T-helper 22 cell (primary cell): ENCODE measurements at places on chromosomes 16 and 17.

DNA sequence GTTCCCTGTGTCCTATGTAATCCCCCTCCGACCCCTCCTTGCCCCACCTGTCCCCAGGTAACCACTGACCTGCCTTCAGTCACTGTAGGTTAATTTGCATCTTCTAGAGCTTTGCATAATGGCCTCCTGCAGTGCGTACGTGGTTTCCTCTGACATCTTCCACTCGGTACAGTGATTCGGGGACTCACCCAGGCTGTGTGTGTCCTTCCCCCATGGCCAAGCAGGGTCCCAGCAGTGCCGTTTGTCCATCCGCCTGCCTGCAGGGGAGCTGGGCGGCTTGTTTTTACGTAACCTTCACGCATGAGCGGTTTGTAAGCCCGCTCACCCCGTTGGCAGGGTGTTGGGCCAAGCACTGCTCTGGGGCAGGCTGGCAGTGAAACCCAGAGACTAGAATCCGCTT is 7.9 kb downstream of the MAPK8IP3 start:
- no peak for DNase-seq

DNA sequence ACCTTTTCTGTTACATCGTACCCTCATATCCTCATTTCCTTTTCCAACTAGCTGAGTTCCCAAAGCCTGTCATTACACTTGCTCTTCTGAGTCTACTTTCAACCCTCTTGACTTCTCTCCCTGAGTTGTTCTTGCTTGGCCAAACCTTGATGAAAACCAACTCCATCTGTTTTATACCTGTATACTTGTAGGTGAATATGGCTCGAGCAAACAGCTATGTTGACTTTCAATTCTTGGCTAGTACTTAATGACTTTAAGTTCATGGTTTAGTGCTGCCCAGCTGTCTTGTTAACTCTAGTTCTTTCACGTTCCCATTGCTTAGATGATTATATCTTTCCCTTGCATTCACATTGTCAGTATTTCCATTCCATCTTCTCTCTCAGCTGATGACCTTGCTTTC is 14.8 kb downstream of the TANC2 start:
- no peak for DNase-seq

GRCh38 chr16:70689035-70689969 is 3.4 kb upstream of the MTSS2 start:
- no peak for DNase-seq

- no peak for DNase-seq
Measured at GRCh38 chr16:8621222-8621571, 301 bp upstream of the METTL22 start.

DNA sequence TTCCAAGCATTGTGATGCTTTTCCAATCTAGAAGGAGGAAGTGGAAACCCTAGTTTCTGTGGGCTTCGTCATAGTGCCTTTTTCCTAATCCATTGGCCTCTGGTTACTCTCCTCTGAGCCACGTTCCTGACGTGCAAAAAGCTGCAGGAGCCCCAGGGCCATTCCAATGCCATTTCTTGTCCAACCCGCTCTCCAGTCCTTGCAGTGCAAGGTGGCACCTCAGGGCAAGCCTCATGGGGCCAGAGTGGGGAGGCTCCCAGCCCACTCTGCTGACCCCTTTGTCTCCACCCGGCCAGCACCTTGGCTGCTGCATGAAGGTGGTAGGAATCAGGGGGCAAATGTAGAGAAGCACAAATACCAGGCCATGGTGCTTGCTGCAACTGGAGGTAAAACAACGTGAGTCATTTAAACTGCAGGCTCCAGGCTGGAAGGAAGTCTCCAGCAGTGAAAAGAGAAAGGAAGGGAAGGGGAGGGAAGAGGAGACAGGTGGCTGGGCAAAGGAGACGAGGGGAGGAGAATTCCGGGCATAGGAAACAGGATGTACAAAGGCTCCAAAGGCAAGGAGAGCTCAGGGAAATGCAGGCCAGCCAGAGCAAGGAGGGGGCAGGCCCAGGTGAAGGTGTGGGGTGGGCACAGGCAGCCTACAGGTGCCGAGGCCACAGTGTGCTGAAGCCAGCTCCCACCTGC is 168.2 kb upstream of the TNRC6C start:
- DNase-seq, result no peak

- no peak for DNase-seq
Measured at GRCh38 chr16:28175715-28176114, 36.0 kb downstream of the XPO6 start.

DNA sequence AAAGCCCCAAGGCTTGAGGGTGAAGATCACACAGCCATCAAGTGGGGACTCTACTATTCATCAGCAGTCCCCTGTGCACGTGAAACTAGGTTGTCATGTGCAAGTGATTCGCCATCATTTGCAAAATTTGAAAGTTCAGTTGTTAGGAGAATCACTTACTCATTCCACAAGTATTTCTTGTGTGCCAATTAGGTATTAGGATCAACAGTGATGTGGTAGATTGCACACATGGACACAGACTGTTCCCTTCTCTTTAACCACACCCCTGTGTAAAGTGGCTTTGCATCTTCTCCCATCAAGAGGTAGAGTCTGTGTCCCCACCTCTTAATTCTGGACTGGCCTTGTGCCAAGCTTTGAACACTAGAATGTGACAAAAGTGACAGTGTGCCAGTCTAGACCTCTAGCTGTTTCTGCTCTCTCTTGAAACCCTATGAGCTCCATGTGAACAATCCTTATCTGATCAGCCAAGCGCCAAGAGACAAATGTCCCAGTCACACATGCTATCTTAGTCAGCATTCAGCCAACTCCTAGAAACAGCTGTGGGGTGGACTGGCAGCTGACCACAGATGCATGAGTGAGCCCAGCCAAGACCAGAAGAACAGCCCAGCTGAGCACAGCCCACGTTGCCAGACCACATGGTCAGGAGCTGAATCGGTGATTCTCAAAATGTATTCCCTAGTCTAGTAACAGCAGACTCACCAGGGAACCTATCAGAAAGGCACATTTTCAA is 31.5 kb upstream of the SHISA9 start:
- DNase-seq, result no peak

DNA sequence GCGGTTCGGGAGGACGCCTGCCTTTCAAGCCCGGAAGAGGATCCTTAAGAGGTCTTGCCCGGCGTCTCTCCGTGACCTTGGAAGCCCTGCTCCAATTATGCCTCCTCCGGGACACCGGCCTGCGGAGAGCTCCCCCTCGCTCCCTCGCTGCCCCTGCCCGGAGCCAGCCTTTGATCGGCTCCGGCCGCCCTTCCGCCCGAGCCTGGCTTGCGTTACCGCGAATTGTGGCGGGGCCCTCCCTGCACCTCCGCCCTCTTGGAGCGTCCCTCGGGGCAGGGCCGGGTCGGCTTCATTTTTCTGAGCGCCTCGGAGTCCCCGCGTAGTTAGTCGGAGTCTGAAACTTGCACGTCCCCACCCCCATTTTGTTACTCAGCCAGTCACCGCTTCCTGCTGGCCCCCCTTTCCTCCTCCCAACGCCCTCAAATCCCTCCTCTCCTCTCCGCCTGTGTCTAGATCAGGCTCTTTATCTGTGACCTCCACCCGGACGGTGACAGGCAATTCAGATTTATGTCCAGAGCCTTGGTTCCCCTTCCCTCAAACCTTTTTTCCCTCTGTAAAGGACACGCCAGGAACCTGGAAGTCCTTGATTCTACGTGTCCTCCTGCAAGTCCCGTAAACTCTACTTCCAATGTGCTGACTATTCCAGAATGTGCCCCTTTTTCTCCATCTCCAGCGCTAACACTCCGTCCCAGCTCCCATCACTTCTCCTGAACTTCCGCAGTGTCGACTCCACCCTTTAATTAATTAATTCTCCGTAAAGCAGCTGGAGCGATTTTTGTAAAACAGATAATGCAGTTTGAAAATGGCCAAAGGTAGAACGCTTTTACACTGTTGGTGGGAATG is 569 bp upstream of the RABEP2 start:
- DNase-seq, result peak; percentile 69

DNA sequence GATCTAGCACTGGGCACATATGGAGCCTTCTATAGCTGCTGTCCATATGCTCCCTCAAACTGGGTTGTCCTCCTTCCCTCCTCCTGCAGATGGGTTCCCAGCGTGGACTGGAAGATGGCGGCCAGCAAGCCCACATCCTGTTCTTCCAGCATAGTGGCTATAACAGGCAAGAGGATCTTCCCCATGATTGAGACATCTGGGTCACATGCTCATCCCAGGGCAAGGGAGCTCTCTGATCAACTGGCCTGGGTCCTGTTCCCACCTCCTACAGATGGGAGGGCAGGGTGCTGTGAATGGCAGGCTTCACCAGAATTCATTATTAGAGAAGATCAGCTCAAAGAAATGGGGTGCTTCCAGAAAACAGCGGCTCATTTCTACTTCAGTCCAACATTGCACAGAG is 210.2 kb downstream of the PARN start:
- DNase-seq, result no peak

GRCh38 chr16:55576384-55576783 is 9.9 kb downstream of the CAPNS2 start:
- DNase-seq, result no peak

DNA sequence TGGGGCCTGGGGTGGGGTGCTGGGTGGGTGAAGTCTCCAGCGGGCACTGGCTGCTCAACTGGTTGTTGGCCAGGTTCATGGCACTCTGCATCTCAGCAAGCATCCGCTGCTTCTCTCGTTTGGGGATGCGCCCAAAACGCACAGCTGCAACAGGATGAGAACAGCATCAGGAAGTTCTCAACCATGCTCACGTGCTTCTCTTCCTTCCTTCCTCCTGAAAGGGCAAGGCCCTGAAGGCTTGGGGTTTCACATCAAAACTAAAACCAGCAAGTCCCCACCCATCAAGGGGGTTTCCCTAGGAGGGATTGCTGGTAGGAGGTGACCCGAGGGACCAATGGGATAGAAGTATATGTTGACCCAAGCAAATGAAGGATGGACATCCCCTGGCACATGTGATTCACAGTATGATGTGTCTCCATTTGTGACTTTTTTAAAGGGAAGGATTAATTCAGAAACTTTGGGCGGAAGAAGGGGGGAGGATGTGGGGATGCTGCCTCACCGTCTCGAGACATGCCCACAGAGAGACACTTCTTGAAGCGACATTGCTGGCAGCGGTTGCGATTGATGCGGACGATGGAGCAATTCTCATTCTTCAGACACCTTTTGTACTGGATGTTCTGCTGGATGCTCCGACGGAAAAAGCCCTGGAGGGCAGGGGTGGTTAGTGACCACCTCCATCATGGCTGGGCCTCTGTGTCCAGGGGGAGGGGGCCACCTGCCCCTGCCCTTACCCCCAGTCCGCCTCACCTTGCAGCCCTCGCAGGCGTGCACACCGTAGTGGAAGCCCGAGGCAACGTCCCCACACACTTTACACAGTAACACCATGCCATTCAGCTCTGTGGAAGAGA is 4.2 kb downstream of the NR1D1 start:
- peak; percentile 92 for DNase-seq

DNA sequence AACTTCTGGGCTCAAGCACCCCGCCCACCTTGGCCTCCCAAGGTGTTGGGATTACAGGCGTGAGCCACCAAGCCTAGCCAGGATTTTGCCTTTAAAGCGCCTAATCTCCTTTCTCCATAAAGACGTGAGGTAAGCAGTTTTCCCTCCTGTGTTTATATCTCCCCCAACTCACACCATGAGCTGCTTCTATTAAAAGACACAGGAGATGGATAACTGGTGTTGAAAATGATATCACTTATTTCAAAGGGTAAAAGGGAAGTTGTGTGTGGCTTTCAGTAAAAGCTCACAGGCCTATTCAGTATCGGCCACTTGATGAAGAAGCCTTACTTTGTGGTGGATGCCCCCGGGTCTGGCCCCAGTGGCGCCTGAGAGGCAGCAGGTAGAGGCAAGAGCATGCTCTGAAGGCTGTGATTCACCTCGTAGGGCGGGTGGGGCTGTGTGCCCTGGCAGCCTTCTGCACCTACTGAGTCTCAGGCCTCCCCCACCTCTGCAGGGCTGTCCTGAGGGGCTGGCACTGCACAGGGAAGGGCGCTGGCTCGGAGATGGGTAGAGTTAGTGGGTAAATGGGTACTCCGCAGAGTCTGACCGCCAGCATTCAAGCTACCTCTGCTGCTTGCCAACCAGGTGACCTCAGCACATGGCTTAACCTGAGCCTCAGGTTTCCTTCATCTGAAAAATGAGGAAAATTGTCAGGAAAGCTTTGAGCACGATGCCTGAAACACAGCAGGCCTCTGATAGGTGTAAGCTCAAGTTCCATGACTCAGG is 146.8 kb downstream of the CLEC16A start:
- no peak for DNase-seq

- DNase-seq, result no peak
Measured at GRCh38 chr17:48597528-48597777, 3.9 kb upstream of the HOXB5 start.

DNA sequence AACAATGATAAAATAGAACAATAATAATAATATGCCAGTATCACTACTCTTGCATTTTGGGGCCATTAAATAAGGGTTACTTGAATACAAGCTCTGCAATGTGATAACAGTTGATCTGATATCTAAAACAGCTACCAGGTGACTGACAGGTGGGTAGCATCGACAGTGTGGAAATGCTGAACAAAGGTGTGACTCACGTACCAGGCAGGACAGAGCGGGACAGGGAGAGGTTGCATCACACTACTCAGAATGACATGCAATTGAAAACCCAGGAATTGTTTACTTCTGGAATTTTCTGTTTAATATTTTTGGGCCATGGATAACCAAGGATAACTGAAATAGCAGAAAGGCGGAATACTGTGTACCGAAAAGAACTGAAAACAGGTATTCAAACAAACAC is 15.8 kb upstream of the ZNF19 start:
- DNase-seq, result no peak

GRCh38 chr16:84485255-84486010 is 19.0 kb downstream of the MEAK7 start:
- no peak for DNase-seq

DNA sequence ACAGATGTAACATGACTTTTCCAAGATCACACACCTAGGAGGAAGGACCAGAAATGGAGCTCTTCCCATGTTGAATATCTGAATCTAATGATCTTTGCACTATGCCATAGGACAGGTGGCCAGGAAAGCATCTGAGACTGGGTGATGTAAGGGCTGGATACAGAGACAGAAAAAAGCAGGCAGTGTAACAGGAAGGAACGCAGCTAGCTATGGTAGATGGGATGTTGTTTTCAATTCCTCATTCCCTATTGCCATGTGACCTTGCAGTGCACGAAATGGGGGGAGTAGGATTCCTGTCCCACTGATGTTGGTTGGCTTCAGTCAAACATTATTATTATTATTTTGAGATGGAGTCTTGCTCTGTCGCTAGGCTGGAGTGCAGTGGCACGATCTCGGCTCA is 3.7 kb upstream of the NPIPB15 start:
- no peak for DNase-seq

- DNase-seq, result peak; percentile 94
Measured at GRCh38 chr16:30658731-30659506, 688 bp downstream of the FBRS start.

- DNase-seq, result no peak
Measured at GRCh38 chr16:23640615-23640930, 537 bp downstream of the PALB2 start.

GRCh38 chr16:86969716-86970115 is 347.5 kb downstream of the C16orf95 start:
- no peak for DNase-seq

DNA sequence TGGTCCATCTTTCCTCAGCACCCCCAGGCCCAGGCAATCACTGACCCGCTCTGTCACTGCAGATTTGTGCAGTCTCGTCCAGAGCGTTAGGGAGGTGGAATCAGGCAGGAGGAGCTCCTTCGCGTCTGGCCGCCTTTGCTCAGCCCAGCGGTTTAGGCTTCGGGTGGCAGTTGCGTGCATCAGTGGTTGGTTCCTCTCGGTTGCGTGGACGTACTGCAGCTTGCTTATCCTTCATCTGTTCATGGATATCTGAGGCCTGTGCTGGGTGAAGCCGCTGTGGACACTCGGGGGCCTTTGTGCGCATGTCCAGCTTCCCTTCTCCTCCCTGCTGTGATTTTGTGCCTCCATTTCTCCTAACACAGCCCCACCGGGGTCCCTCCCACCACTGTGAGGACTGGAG is 4.7 kb upstream of the P2RX1 start:
- DNase-seq, result no peak

- DNase-seq, result no peak
Measured at GRCh38 chr17:8741366-8741765, 3.3 kb downstream of the CCDC42 start.
